ENCODE measurements at places on chromosomes 7 and 10. TPM values are rescaled to one million over a fixed set of nuclear protein-coding genes. Genes with fewer than 3 reads are reported as not detected.

Gene COL17A1
- total RNA-seq: not detected

Gene ARL4A
- total RNA-seq: 33.2 TPM

Gene RNF32
- 0.83 TPM for total RNA-seq

Gene ZNF679
- total RNA-seq: not detected

DNA sequence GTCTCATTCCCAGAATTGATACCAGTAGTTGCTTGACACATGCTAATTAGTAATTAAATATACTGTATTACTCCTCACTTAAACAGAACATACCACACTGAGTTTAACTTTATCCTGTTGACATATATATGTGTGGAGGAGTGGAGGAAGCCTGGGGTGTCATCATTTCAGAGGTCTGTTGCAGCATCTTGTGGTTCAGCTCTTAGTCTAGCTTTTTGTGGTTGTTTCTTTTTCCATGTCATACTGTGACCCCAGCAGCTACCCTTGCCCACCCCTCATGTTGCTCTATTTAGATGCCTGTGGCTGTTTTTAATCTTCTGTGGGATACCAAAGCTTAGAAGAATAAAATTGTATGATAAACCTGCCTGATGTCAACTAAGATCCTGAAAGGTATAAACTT, 875.4 kb downstream of the LRMDA start:
- no peaks in the 10 kb centered on the region for H3K36me3 ChIP-seq
- DNase-seq: no peak
- H3K4me1 ChIP-seq: peaks cover 51% of the 10 kb centered on the region
- H3K4me3 ChIP-seq: no peak overlapping the region
- no peaks in the 10 kb centered on the region for H3K27me3 ChIP-seq

Gene FFAR4
- 0.99 TPM for total RNA-seq

DNA sequence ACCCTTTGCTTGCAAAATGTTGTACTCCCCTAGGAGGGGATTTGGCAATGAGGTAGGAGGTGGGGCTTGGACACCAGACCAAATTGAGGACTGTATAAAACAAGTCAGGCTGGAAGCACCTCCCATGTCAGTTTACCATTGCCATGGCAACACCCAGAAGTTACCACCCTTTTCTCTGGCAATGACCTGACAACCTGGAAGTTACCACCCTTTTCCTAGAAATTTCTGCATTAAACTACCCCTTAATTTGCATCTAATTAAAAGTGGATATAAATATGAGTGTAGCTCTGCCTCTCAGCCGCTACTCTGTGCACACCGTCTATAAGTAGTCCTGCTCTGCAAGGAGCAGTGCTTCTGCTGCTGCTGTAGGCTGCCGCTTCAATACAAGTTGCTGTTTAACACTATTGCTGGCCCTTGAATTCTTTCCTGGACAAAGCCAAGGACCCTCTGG, 7.8 kb upstream of the BLNK start:
- H3K27ac ChIP-seq: no peak overlapping the region
- DNase-seq: no peak
- no peaks in the 10 kb centered on the region for H3K4me1 ChIP-seq
- no peak overlapping the region for H3K4me3 ChIP-seq
- H3K36me3 ChIP-seq: no peaks in the 10 kb centered on the region
- H3K27me3 ChIP-seq: no peaks in the 10 kb centered on the region
